ENCODE measurements at places on chromosomes 1 and 21. TPM values are rescaled to one million over a fixed set of nuclear protein-coding genes. Genes with fewer than 3 reads are reported as not detected.

The ALG14 gene
- 2.4 TPM for total RNA-seq

DNA sequence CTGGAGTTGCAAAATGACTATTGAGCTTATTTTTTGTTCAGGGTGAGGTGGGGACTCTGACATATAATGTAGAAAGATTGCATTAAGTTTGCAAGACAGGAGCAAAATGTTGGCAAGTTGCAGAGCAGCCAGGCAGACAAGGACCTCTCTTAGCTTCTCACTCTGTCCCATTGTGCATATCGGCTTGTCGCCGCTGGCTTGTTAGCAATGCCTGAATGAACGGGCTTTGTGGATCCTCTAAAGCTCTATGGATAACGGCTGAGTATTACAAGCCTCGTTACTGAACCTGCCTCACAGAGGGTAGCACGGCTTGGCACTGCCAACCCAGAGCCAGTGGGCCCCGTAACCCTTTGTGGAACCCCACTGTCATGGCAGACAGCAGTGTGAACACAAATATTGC lies 68.4 kb downstream of the TNR start:
- no peak for DNase-seq

GRCh38 chr21:25639551-25640201 lies 618 bp downstream of the JAM2 start:
- no peak for DNase-seq

The SYDE2 gene
- 5.2 TPM for total RNA-seq

DNA sequence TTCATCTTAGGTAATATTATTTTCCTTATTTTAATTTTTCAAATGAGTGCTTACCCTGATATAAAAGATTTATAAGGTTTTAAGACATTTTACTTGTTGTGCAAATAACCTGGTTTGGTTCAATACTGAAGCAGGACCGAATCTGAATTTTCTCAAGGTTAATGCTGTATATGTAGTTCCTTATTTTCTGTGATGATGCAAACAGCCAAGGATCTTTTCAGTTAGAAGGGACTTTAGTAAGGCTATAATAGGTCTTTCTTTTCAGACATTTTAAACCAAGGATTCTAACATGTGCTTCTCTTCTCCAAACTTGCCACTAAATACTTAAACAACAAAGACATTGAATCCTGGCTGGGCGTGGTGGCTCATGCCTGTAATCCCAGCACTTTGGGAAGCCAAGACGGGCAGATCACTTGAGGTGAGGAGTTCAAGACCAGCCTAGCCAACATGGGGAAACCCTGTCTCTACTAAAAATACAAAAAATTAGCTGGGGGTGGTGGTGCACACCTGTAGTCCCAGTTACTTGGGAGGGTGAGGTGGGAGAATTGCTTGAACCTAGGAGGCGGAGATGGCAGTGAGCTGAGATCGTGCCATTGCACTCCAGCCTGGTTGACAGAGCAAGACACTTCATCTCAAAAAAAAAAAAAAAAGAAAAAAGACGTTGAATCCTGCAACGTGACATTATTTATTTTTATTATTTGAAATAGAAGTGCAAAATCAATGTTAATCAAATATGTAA lies 3.2 kb upstream of the ARPC5 start:
- no peak for DNase-seq

The CELA2A gene
- total RNA-seq = not detected

DNA sequence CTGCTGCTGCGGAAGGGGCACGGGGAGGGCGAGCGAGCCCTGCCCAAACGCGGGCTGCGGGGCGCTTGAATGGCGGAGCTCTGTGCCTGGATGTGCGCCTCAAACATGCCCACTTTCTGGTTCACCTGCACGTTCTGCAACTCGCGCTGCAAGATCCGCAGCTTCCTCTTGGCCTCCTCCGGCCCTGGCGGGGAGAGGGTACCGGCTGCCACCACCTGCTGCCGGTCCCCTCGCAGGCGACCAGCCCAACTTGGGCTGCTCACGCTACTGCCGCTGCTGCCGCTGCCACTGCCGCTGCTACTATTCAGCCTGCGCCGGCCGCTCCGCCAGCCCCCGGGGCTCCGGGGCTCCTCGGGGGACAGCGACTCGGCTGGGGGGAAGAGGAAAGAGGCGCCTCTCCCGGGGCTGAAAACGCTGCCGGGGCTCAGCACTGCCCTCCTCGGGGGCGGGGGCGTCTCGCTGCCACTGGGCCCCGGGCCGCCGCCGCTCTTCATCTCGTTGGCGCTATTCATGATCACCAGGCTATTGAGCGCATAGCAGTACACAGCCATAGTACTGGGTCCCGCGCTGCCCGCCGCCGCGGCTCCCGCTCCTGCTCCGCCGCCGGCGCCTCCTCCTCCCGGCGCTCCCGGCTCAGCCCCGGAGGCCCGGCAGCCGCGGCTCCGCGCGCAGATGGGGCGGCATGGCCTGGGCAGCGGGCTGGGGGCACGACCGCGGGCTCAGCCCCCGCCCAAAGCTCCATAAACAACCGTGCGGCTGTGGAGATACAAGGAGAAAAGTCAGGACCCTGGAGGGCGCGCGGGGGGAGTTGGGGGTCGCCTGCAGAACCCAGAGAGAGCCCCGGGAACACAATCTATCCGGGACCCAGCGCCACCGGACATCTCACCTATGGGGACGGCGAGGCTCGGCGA lies 1.9 kb downstream of the ITPKB start:
- DNase-seq = peak; percentile 17

- no peak for DNase-seq
Observed at GRCh38 chr1:25174730-25175612, 57.3 kb downstream of the SYF2 start.

GRCh38 chr1:27566462-27567145 lies 37.3 kb downstream of the AHDC1 start:
- no peak for DNase-seq

All from fibroblast of the aortic adventitia (primary cell).